ENCODE measurements at places on chromosomes 1 and 21.

DNA sequence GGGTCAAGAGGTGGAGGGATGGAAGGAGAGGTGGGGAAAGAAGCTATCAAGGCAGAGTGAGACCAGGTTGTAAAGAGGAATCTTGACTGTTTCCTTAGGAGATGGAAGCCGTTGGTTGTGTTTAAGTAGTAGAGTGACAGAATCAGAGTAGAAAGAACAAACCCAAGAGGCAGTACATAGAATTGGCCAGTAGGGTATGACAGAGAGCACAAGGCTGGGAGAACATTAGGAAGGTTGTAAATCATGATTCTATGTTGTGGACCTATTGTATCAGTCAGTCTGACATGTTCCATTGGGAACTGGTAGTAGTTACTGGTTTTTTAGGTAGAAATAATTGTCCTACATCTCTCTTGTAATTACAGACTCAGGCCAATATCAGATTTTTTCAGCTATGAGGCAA lies 486.9 kb upstream of the USP24 start:
- DNase-seq, result no peak

- no peak for DNase-seq
Observed at GRCh38 chr1:101484689-101485338, 248.0 kb downstream of the S1PR1 start.

GRCh38 chr1:22174446-22175220 lies 31.7 kb upstream of the WNT4 start:
- no peak for DNase-seq

DNA sequence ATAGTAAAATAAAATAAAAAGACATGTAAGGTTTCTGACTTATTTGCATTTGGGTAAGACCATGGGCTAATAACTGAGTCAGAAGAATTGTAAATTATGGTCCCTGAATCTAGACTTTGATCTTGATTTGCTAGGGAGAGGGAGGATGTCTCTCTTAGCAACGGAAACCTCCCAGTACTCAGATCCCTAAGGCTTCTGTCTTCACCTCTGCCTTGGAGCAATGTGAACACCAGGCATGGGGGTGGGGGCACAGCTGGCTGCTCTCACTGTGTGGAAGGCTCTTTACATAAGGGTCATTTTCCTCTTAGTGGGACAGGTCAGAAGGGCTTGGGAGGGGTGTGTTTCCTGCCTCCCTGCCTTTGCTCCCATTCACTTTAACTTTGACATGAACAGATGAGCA lies 17.0 kb upstream of the TMEM54 start:
- DNase-seq, result no peak

GRCh38 chr1:201602413-201603265 lies 63.7 kb downstream of the NAV1 start:
- DNase-seq, result no peak

GRCh38 chr1:45303520-45304310 lies 23.0 kb upstream of the HPDL start:
- peak; percentile 53 for DNase-seq

DNA sequence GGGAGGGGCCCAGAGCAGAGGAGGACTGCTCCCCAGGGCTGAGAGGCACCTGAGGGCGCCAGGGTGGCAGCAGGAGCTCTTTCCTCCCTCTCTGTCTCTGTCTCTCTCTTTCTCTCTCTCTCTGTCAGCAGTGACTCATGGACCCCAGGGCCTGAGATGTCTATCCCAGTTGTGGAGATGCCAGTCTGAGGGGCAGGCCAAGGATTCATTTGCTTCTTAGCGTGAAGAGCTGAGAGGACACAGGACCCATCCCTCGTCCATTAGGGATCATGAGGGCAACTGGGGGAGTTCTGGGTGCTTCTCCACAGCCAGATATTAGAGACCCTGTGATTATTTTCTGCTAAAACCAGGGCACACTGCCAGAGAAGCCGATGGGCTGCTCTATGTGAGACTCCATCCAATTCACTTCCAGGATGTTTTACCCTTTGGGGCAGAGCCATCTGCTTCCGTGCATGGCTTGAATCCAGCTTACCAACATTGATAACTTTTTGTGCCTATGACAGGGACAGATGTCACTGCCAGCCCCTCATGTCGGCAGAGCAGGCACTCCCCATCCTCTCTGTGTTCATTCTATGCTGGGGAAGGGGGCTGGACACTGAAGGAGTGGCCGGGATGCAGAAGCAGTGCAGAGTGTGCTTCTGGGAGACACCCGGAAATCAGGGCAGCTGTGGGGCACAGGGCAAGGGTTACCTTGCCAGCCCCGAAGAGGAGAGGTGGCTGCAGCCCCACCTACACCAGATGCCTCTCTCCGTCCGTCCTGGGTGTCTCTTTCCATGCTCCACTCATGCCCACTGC lies 4.1 kb upstream of the PCBP3 start:
- no peak for DNase-seq

- no peak for DNase-seq
Observed at GRCh38 chr1:169884634-169885033, 9.1 kb downstream of the SCYL3 start.

- no peak for DNase-seq
Observed at GRCh38 chr1:230661976-230662375, 19.7 kb downstream of the COG2 start.

DNA sequence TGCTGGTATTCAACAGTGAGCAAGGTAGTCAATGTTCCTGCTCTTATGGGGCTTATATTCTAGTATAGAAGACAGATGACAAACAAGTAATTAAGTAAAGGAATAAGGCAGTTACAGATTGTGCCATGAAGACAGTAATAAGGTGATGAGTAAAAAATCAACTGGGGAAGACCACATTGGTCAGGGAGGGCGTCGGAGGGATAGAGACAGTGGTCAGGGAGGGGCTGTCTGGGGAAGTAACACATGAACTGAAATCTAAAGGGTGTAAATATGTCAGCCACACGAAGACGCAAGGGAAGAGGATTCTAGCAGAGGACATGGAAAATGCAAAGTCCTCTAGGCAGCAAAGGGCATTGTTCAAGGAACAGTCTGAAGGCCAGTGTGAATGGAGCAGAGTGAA lies 10.1 kb downstream of the IL12RB2 start:
- no peak for DNase-seq

GRCh38 chr1:47443530-47444296 lies 5.9 kb downstream of the FOXD2 start:
- DNase-seq, result no peak

DNA sequence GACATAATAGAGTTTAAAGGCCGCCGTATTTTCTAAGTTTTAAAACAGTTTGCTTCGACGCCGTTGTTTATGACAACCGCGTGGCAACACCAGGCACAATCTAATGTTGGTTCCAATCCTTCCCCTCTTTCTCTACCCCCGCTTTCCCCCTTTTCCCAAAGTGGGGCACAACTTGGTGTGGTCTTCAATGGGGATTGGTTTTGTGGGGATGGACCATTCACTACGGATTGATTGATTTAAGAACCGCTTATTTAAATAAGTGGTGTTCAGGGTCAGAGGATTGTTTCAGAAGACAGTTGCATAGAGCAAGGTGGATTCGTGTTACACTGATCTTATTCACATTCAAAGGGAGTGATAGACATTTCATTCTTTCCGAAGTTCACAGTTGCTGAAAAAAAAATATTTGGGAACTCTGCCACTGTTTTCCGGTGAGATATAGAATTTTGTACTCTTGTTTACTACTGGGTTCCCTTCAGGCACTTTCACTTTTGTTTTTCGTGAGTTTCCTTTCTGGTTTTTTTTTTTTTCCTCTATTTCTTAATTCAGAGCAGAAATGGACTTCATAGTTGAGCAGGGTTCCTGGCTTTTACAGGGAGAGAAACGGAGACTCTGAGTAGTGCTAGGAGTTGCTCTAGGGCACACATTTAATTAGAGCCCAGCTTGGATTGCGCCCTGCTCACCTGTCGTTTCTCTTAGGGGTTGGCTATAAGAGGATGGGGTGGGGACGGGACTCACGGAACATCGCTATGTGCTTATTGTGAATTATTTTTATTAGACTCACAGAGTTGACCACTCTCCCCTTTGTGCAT lies 79.6 kb upstream of the AK4 start:
- DNase-seq, result no peak

- no peak for DNase-seq
Observed at GRCh38 chr1:211541278-211541677, 37.7 kb downstream of the SLC30A1 start.

DNA sequence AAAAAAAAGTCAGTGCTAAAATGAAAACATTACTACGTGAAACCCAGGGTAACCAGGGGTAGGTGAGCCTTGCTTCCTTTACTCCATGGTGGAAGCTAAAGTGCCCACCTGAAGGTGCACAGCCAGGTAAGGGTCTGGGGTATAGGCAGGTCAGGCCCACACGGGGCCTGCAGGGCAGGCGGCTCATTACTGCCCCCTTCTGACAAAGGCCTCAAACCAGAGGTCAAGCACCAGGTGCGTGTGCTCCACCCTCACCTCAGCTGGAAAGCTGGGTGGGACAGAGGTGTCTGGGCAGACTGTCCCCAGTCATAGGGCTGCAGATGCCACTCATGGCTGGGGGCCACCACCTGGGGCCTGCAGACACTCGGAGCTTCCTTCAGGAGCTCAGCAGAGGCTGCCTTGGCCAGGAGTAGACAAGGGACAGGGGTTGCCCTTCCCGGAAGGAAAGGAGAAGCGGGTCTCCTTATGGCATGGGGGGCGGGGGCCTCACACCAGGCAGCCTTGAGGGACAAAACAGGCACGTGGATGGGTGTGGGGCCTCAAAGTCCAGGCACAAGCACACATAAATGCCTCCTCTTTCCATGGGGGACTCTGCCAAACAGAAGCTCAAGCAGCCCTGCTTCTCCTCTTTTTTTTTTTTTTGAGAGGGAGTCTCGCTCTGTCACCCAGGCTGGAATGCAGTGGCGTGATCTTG lies 36.2 kb downstream of the ACOT7 start:
- DNase-seq, result no peak

- DNase-seq, result no peak
Observed at GRCh38 chr1:29532285-29532684, 296.0 kb downstream of the PTPRU start.

- no peak for DNase-seq
Observed at GRCh38 chr21:16085421-16085820, 355.6 kb downstream of the USP25 start.

DNA sequence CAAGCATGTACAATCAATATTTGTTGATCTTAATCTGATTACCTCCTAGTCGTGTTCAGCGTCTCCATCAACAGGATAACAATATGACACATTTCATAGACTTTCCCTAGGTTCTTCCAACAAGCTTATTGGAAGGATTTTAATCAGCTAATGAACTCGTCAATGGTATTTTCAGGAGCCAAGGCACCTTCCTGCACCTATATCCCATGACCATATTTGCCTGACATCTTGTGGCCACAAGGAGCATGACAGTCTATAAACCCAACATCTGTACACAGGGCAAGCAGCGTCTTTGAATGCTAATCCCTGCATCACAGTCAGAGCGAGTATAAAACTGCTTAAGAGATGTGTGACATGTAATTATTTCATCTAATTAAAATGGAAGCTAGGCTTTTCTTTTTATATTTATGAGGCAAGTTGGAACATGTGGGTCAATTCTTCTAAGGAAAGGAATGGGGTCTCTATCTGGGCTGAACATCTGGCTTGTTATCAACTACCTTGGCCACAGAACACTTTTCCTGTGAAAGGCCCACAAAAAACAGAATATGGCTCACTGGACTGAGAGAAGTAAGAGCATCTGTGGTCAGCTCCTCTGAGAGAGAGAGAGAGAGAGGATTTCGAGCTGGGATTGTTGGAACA lies 388.8 kb downstream of the NTNG1 start:
- DNase-seq, result no peak

- DNase-seq, result no peak
Observed at GRCh38 chr1:36349241-36349671, 25.8 kb upstream of the EVA1B start.

GRCh38 chr21:35337573-35337972 lies 288.5 kb upstream of the RUNX1 start:
- no peak for DNase-seq

- no peak for DNase-seq
Observed at GRCh38 chr1:60621368-60621851, 461.0 kb upstream of the NFIA start.

GRCh38 chr1:71738256-71738655 lies 544.1 kb downstream of the NEGR1 start:
- no peak for DNase-seq

DNA sequence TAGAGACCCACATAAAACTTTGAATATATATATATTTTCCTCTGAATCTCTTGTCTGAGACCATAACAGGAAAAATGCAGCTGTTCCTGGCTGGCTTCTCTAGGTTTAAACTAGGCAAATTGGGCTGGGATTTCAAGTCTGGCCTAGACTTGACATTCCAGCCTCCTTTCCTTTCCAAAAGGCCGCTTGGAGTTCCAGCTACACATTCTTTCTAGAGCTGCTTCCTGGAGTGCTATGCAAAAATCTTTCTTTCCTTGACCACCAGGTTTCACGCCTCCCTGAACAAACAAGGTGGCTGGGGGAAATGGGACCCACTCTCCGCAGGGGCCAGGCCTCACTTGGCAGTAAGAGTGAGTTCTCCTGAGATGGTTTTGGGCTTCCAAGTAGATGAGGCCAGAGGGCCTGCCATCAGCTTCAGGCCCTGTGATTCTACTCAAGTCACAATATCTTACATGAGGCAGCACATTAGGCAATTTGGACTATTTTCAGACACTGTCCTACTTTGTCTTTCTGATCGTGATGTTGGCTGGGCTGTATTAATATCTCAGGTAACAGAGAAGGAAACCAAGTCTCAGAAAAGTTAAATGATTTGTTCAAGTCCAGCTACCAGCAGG lies 102.4 kb downstream of the FAM78B start:
- no peak for DNase-seq

DNA sequence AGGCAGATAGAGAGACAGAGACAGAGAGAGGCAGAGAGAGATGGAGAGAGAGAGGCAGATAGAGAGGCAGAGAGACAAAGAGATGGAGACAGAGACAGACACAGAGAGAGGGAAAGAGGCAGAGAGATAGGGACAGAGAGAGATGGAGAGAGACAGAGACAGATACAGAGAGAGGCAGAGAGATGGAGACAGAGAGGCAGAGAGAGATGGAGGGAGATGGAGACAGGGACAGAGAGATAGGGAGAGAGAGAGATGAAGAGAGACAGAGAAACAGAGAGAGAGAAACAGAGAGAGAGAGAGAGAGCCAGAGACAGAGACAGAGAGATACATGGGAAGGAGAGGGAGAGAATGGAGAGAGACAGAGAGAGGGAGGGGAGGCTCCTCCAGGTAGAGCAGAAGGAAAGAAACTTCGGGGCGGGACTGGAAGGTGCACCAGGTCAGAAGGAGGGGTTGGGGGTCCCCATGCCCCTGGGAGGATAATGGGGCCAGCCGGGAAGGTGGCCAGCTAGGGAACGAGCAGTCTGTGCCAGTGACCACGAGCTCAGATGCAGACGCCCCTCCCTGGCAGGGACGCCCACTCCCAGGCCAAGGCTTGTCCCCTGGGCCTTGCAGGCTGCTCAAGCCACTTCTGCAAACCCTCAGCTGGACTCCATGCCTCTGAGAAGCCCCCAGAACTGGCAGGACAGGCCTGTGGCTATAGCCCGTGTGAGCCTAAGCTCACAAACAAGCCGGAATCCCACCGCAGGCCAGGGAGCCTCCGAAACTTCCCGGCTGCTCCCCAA lies 3.3 kb downstream of the FNDC10 start:
- DNase-seq, result no peak

GRCh38 chr21:45959779-45960390 lies 21.7 kb upstream of the COL6A1 start:
- DNase-seq, result no peak

GRCh38 chr1:244868484-244869363 lies 4.4 kb upstream of the HNRNPU start:
- no peak for DNase-seq

GRCh38 chr1:158077411-158078256 lies 84.2 kb downstream of the KIRREL1 start:
- DNase-seq, result no peak

GRCh38 chr21:42350927-42351426 lies at the start of gene TFF2:
Gene TFF2 (minus strand): TSS chr21:42350994. CDS start chr21:42350957, 37 bp downstream.
- no peak for DNase-seq
